Caco-2 (cell line): ENCODE measurements at places on chromosomes 4 and X.

- no peak for DNase-seq
These were observed 8.5 kb downstream of the RBM47 start for GRCh38 chr4:40621229-40621591.

DNA sequence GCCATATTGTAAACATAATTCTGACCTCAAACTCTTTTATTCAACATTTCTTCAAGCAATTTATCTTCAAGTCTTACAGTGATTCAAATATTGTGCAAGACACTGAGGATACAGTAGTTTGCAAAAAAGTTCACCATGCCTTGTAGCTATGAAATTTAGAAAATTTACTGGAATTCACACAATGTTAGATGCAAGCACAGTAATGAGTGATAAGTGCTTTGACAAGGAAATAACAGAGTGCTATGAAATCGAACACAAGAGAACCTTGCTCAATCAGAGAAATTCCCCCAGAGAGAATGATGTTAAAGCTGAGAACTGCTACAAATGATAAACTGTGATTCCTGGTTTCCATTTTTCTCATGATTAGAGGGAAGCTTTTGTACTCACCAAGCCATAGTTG, 952.9 kb downstream of the FAT4 start:
- DNase-seq = no peak

GRCh38 chrX:49277535-49277830, 7.9 kb downstream of the PPP1R3F start:
- DNase-seq = no peak

GRCh38 chr4:75065909-75066308, 133.0 kb downstream of the PARM1 start:
- no peak for DNase-seq

DNA sequence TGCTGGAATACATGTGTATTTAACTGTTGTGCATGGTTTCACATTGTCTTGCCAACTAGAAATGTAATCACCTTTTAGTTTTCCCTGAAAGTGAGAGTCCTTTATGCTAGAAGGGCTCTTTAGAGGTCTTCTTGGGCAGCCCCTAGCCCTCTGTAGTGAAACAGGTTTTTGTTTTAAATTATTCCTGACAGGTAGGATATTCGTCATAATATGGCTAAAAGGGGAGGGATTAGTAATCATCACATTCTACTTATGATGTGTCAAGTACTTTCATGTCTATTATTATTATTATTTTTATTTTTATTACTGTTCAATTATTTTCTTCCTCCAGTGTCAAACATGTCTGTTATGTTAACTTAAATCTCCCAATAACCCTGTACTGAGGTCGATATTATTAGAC, 35.5 kb downstream of the MSN start:
- no peak for DNase-seq
